ENCODE measurements at places on chromosomes 6 and 20. TPM values are rescaled to one million over a fixed set of nuclear protein-coding genes. Genes with fewer than 3 reads are reported as not detected.

The OR2B6 gene
- total RNA-seq, result not detected

The PRKN gene
- total RNA-seq, result 3.1 TPM

The CRYBG1 gene
- 4.2 TPM for total RNA-seq

The SSTR4 gene
- total RNA-seq, result not detected

The RAET1E gene
- total RNA-seq, result not detected

The DBNDD2 gene
- total RNA-seq, result 6.8 TPM

The SCUBE3 gene
- total RNA-seq, result 1.0 TPM

The ISM1 gene
- total RNA-seq, result not detected

The CD83 gene
- total RNA-seq, result 3.7 TPM
